Forelimb muscle (tissue), 1 donor: ENCODE measurements at places on chromosomes 6 and 20. TPM values are rescaled to one million over a fixed set of nuclear protein-coding genes. Genes with fewer than 3 reads are reported as not detected.

Gene IGF2R
- polyA plus RNA-seq: 124 TPM

DNA sequence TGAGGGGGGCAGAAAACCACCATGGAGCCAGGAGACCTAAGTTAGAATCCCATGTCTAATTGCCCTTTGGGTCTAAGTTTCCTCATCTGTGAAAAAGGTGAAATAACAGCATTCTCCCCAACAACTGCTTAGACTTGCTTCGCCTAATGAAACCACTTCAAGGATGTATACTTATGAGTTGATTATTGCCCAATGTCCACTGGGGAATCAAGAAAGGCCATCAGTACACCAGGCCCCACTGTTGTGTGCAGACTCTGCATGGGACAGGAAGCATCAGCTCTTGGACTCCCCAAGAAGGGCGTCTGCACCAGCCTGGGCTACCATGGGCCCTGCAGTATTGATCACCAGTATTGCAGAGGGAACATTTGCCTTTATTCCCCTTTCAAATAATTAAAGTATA, 189.6 kb downstream of the MAFB start:
- no peak for DNase-seq

Gene SOX18
- 10.8 TPM for polyA plus RNA-seq

- peak; percentile 46 for DNase-seq
Measured at GRCh38 chr6:143603455-143603854, 74.3 kb upstream of the PHACTR2 start.

DNA sequence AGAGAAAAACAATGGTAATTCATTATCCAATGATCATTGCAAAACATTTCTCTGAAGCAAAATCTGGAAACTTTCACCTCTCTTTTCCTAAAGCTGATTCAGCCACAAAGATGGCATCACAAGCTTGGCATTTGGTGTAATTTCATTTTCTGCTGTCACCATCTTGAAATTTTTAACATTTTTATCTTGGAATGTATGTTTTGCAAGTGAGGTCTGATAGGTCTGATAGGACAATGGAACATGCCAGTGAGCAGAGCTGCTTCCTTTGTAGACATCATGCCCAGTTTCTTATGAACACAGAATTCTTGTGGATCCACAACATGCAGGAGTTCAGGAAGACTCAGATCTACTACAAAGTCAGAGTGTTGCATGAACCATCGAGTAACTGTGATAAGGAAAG, 969.6 kb downstream of the EYS start:
- DNase-seq: no peak

Gene HLA-DQB1
- 1.6 TPM for polyA plus RNA-seq

Gene SH3BGRL2
- polyA plus RNA-seq: 7.5 TPM

DNA sequence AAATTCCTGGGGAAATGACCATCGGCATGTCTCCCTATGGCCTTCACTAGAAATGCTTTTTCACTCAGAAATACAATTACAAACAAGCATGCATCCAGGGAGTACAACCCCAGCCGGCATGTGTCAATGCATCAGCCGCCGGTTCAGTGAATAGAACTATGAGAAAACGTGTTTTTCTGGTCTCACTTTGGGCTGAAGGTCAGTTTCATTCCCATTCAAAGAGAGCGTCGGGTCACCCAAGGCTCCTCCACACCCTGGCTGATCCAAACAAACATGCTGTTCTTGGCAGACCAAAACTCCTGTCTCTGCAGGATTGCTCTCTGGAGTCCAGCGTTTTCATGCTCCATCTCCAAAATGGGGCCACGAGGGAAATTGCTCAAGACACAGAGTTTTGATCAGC, 35.5 kb upstream of the NXT1 start:
- no peak for DNase-seq

Gene SLC22A7
- polyA plus RNA-seq: not detected

Gene OVOL2
- polyA plus RNA-seq: not detected

DNA sequence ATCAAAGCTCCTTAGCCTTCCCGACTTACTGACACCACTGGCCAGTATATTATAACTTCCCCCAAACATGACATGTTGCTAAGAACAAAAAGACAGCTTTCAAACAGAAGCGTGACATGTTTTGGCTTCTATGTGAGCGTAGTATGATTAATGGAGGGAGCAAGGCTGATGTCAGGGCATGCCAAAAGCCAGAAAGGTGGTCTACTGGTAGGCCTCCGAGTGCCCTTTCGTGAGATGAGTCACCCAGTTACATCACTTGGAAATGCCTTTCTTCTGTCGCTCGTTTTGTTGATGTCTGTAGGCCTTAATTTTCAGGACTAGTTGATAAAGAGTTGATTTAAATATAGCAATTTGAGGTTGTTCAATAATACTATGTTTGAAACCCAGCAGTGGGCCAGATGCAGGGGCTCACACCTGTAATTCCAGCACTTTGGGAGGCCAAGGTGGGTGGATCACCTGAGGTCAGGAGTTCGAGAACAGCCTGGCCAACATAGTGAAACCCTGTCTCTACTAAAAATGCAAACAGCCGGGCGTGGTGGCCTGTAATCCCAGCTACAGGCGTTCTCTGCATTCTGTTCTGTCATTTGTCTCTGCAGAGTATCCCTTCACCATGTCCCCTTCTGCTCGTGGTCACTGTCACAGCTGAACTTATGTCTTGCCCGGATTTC, 53.3 kb downstream of the CNKSR3 start:
- DNase-seq: no peak

Gene MEI4
- polyA plus RNA-seq: 0.04 TPM

Gene AFDN
- polyA plus RNA-seq: 45.7 TPM

Gene SPTLC3
- 2.0 TPM for polyA plus RNA-seq

DNA sequence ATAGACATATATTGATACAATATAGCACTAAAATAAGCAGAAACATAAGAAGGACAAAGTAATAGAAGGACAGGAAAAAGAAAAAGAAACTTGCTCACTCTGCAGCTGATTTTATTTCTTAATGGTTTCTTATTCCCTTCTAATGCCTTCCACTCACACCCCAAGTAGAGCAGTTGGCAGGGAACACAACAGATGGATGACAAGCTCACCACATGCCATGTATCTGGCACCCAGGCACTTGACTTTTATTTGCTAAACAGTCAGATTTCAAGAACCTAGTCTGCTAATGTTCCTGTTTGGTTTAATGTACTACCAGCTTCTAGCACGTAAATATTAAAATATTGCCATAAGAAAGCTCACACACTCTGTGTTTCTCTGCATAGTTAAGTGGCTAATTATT, 87.1 kb downstream of the COL19A1 start:
- DNase-seq: no peak

- no peak for DNase-seq
Measured at GRCh38 chr6:118867181-118867580, 26.8 kb upstream of the ASF1A start.

Gene CENPB
- 44.4 TPM for polyA plus RNA-seq
